OCI-LY7 (cell line): ENCODE measurements at places on chromosomes 2 and 18.

DNA sequence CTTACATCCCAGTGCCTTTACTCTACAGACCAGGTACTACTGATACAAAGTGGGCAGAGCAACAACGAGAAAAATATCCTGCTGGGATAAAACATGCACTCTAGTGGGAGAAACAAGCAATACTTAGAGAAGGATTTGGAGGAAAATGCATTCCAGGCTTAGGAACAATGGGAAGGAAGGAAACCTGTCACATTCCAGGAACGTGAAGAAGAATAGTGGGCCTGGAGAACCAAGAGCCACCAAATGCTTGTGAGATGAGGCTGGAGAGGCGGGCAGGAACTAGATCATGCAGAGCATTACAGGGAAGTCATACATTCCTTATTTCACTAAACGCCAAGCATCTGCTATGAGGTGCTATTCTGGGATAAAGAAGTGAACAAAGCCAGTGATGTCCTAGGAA is 342.3 kb downstream of the DCC start:
- no peak for DNase-seq

DNA sequence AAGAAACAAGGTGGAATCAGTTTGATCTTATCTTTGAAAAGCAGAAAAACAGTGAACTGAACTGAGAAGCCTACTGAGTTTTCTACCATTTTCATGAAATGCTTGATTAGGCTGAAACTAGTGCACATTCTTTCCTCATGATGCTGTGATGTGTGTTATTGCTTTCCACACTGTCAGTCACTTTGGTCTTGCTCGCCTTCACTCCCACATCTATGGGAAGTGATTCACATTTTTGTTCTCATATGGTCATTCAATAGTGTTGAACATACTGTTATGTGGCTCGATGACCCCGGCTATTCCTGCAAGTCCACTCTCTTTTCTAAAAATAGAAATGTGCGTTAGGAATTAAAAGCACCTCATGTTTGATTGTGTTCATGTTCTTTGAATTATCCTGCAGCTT is 129.7 kb downstream of the TGIF1 start:
- DNase-seq = no peak

- no peak for DNase-seq
Measured at GRCh38 chr2:129469389-129469788, 510.1 kb upstream of the RAB6C start.

DNA sequence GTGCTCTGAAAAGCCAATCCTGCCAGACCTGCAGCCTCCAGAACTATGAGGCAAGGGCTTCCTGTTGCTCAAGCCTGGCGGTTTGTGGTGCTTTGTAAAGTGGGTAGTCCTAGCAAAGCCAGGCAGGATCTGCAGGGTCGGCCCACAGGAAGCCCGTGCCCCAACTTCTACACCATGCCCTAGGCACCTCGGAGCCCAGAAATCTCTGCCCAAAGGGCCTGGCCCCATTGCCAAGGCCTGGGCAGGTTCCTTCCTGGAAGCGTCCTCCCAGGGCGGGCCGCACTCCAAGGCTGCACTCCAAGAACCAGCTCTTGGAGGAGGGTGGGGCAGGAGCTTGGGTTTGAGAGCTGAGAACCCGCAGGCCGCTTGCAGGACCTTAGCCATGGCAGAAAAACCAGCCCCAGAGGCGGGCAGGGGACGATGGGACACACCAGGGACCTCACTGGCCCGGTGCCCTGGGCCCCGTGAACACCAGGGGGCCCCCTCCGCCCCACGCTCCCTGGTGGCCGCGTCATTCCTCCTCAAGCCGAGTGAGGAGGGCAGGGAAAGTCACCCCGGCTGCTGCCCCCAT is 37.2 kb upstream of the ID2 start:
- no peak for DNase-seq

DNA sequence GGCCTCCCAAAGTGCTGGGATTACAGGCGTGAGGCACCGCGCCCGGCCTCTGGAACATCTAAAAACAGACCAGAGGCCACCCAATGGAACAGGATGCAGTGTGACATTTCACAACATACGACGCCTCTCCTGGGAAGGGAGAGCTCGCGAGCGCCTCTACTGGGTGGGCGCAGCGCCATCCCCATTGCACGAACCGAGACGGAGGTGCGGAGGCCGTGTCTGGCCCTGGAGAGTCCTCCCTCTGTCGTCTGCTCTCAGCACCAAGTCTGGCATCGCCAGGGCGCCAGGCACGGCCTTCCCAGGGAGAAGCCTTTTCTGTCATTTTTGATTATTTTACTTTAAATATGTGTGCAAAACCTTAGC is 9.4 kb upstream of the GBX2 start:
- DNase-seq = no peak

DNA sequence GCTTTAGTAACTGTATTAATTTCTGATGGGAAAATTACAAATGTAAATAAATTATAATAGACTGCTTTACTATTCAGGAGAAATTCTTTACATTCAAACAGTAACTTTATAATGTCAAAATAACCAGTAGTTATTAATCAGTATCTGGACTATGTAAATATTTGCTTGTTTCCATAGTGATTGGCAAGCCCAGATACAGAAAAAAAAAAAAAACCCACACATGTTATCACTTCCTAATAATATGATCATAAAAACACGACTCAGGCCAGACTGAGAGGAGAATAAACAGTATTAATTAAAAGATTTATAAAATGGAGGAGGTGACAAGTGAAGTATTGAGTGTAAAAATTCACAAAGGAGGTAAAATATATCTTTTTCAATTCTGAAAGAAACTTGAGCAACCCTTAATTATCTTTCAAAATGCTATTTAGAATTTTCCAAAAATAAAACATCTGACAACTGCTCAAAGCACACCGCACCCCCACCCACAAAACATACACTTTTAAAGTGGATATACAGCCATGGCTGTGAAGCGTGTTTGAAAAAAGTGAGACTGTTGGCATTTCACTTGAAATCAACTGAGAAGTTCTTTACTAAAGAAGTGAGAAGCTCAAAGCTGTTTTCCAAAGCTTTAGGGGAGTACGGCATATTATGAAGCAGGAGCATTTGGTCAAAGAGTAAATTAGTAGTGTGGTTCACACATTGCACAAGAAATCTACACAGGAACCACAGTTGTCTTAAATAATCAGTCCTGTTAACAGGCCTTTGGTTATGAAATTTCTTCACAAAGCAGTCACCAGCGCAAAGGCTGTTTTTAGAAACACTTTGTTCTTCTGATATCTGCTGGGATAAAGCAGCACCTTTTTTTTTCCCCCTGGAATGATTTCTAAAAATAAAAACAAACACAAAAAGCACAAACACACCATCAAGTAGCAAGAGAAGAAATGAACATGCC is 475.8 kb downstream of the TXNL1 start:
- no peak for DNase-seq

GRCh38 chr18:26442126-26442525 is 106.2 kb downstream of the KCTD1 start:
- DNase-seq = no peak

DNA sequence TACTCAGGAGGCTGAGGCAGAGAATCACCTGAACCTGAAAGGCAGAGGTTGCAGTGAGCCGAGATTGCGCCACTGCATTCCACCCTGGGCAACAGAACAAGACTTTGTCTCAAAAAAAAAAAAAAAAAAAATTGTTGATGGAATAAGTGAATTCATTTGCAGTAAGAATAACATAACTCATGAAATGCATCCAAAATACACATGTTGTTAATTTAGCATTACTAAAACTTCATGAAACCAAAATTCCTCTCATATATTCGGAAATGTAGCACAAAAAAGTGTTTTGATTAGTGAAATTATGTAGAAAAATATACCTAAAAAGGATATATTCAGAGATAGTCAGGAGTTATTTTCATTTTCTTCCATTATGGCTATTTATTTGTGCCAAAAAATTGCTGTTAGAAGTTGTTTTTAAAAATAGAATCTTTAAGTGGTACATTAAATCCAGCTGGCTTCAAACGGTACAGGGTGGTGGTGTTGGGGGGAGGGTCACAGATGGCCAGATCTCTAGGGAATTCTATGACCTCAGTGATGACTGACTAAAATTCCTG is 78.2 kb upstream of the UGP2 start:
- no peak for DNase-seq
